Suprapubic skin (tissue), 4 donors: ENCODE measurements at places on chromosomes 5 and 9.

DNA sequence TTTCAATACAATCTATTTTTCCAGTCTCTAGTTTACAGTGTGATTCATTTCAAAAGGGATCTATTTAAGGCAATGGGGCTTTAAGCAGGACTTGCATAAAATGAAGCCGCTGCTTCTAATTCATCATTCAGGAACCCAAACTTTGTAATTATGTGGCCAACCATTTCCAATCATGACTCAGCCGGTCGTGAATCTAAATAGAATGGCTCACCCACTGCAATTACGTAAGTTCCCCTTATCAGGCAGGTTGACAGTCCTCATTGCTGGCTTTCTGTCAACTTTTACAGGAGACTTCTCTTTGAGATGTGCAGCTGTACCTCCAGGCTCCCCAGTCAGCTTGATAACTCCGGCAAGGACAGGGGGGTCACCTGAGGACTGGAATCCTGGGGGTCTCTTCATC is 152.8 kb upstream of the DAP start:
- peaks cover 3% of the 10 kb centered on the region for H3K4me1 ChIP-seq
- no peak for DNase-seq
- H3K27me3 ChIP-seq: no peaks in the 10 kb centered on the region
- no peak overlapping the region for H3K4me3 ChIP-seq

GRCh38 chr9:36276781-36277181 is 18.5 kb upstream of the GNE start:
- H3K4me1 ChIP-seq: no peaks in the 10 kb centered on the region
- H3K27ac ChIP-seq: no peak overlapping the region
- no peaks in the 10 kb centered on the region for H3K27me3 ChIP-seq

DNA sequence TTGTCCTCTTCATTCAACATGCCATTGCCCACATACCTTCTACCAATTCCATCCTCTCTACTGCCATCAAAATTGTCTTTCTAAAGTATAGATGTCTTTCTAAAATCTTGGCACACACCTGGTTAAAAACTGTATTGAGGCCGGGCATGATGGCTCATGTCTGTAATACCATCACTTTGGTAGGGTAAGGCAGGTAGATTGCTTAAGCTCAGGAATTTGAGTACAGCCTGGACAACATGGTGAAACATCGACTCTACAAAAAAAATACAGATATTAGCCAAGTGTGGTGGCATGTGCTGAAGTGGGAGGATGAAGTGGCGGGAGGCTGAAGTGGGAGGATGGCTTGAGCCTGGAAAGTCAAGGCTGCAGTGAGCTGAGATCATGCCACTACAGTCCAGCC is 412.1 kb downstream of the TMEM38B start:
- no peak for DNase-seq
- H3K36me3 ChIP-seq: no peaks in the 10 kb centered on the region
- no peaks in the 10 kb centered on the region for H3K27me3 ChIP-seq
- no peak overlapping the region for H3K4me3 ChIP-seq
- H3K27ac ChIP-seq: no peak overlapping the region

- H3K4me1 ChIP-seq: peaks cover 9% of the 10 kb centered on the region
- H3K36me3 ChIP-seq: no peaks in the 10 kb centered on the region
- peak overlapping the region; percentile 76 for H3K27ac ChIP-seq
- no peak for DNase-seq
- no peaks in the 10 kb centered on the region for H3K27me3 ChIP-seq
These were observed 61.9 kb upstream of the MEGF10 start for GRCh38 chr5:127228540-127229184.

- DNase-seq: no peak
- no peaks in the 10 kb centered on the region for H3K27me3 ChIP-seq
- H3K4me1 ChIP-seq: peaks cover 28% of the 10 kb centered on the region
- H3K27ac ChIP-seq: no peak overlapping the region
These were observed 4.7 kb downstream of the SKP2 start for GRCh38 chr5:36156619-36157018.

- H3K4me1 ChIP-seq: peaks cover 8% of the 10 kb centered on the region
- H3K36me3 ChIP-seq: no peaks in the 10 kb centered on the region
- H3K27ac ChIP-seq: no peak overlapping the region
- no peak overlapping the region for H3K4me3 ChIP-seq
- no peak for DNase-seq
- no peaks in the 10 kb centered on the region for H3K27me3 ChIP-seq
These were observed 7.8 kb upstream of the TNFAIP8 start for GRCh38 chr5:119347991-119348390.

DNA sequence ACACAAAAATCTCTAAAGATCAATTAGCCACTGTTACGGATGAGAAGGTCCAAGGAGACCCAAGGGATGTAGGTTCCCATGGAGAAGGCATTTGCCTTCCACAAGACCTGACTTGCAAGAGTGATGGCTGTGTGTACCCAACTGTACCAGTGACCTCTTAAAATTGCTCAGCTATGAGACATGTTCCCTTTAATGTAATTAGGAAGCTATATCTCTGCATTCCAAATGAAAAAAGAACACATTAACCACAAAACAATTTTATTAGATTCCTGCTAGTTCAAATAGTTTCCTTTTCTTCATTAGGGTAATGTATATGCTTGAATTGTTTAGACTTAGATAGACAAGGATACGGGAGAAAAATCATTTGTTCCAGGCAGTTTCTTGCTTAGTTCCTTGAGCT is 3.3 kb downstream of the OR2Y1 start:
- no peaks in the 10 kb centered on the region for H3K4me1 ChIP-seq
- no peaks in the 10 kb centered on the region for H3K36me3 ChIP-seq
- DNase-seq: no peak

GRCh38 chr5:88805151-88805784 is 77.7 kb downstream of the MEF2C start:
- no peaks in the 10 kb centered on the region for H3K4me1 ChIP-seq
- H3K36me3 ChIP-seq: no peaks in the 10 kb centered on the region
- no peak overlapping the region for H3K4me3 ChIP-seq
- H3K27ac ChIP-seq: no peak overlapping the region
- DNase-seq: no peak

DNA sequence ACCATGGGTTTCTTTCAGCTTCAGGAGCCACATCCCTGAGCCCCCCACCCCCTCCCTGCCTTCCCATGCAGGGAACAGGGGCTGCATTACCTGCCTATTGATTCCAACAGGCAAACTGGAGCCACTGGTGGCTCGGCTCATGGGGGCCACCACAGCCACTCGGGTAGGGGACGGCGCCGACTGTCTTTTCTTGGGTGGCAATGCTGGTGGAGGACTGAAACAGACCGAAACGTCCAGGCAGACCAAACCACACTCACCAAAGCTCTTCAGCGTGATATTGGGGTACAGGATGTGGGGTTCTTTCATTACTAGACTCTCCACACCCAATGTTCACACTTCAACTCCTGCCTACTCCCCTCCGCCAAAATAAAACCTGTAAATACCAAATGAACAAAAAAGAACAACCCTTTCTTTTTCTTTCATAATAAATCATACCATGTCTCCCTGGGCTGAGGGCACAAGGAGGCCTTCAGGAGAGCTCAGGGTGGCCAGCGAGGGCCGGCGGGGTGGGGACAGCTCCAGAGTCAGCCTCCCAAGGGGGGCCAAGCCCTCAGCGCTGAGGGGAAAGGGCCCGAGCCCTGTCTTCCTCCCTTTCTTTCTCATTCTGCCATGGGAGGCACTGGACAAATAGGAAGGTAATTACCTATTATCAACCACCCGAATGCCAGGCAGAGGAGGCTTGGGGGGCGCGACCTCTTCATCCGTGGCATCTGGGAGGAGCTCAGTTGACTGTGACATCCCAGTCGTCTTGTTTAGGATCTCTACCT is 83.3 kb downstream of the PRRT1B start:
- H3K4me3 ChIP-seq: no peak overlapping the region
- DNase-seq: no peak
- H3K27me3 ChIP-seq: no peaks in the 10 kb centered on the region
- H3K4me1 ChIP-seq: peaks cover 17% of the 10 kb centered on the region
- H3K27ac ChIP-seq: no peak overlapping the region

- no peak overlapping the region for H3K27ac ChIP-seq
- H3K4me3 ChIP-seq: peak overlapping the region; percentile 54
- H3K36me3 ChIP-seq: no peaks in the 10 kb centered on the region
- H3K27me3 ChIP-seq: peaks cover 51% of the 10 kb centered on the region
These were observed 729 bp upstream of the RORB start for GRCh38 chr9:74496406-74496805.

GRCh38 chr5:3715062-3715461 is 119.4 kb downstream of the IRX1 start:
- no peaks in the 10 kb centered on the region for H3K4me1 ChIP-seq
- H3K27ac ChIP-seq: no peak overlapping the region
- H3K4me3 ChIP-seq: no peak overlapping the region
- DNase-seq: peak; percentile 83
- no peaks in the 10 kb centered on the region for H3K27me3 ChIP-seq

GRCh38 chr9:128624566-128624965 is 32.1 kb downstream of the DYNC2I2 start:
- DNase-seq: no peak
- no peaks in the 10 kb centered on the region for H3K27me3 ChIP-seq
- no peak overlapping the region for H3K27ac ChIP-seq
- H3K36me3 ChIP-seq: peaks cover 98% of the 10 kb centered on the region
- no peak overlapping the region for H3K4me3 ChIP-seq

DNA sequence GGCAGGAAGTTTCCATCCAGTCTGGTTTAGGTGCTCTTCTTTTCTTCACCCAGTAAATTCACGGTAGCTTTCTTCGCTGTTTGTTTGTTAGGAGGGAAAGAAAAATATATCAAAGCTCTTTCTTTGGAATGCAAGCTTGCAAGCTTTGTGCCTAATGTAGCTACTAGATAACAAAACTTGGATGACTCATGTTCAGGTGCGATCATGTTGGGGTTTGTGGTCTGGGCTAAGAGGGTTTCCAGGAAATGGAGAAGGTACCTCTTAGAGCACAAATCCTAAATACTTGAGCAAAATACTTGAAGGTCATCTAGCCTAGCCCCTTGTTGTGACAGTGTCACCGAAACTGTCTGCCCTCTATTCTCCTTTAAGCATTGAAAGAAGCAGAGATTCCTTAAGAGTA is 17.7 kb downstream of the SRP19 start:
- no peak overlapping the region for H3K4me3 ChIP-seq
- H3K4me1 ChIP-seq: peaks cover 17% of the 10 kb centered on the region
- H3K36me3 ChIP-seq: peaks cover 63% of the 10 kb centered on the region
- H3K27me3 ChIP-seq: no peaks in the 10 kb centered on the region
- no peak for DNase-seq

DNA sequence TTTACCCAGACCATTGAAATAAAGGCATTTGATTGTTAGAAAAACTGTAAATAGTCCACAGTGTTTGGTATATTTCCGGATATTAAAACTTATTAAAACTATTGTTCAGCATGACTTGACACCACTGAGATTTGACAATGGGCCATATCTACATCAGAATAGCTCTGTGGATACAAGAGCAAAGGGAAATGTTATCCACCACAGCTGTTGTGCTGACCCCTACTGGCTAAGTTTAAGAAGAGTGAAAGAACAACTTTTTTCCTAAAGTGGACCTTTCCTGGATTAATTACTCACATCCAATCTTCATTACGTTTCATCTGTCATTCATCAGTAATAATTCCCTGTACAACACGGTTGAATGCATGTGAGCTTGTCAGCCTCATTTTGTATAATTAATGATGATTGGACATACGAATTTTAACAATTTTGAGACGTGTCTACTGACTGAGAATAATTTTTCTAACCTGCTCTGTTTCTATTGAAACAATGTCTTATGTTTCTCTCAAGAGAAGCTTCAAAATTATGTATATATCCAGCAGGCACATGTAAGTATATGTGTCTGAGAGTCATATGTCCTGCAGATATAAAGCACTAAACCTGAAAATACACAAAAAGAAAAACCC is 1952.6 kb downstream of the MAT2B start:
- H3K4me1 ChIP-seq: no peaks in the 10 kb centered on the region
- no peak for DNase-seq
- H3K27me3 ChIP-seq: no peaks in the 10 kb centered on the region
- no peak overlapping the region for H3K27ac ChIP-seq
- no peaks in the 10 kb centered on the region for H3K36me3 ChIP-seq
- no peak overlapping the region for H3K4me3 ChIP-seq
